T-helper 2 cell (primary cell): ENCODE measurements at places on chromosomes 2 and 18.

DNA sequence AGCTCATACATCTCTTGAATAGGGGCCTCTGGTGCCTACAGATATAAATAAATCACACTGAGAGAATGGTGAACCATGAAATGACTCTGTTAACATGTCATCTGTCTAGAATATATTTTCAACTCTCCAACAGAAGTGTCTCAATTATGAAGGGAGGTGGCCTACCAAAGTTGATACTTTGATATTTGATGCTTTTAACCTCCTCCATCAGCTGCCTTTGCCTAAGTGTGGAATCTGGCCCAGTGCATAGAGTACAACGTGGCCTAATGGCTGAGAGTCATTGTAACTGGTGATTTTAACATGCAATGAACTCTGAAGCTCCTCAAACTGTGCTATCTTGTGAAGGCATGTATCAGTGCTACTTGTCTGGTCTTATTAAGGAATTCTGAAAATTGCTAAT is 93.4 kb downstream of the MYO3B start:
- no peak for DNase-seq

GRCh38 chr2:215352602-215353001 is 40.7 kb downstream of the ATIC start:
- DNase-seq, result no peak

DNA sequence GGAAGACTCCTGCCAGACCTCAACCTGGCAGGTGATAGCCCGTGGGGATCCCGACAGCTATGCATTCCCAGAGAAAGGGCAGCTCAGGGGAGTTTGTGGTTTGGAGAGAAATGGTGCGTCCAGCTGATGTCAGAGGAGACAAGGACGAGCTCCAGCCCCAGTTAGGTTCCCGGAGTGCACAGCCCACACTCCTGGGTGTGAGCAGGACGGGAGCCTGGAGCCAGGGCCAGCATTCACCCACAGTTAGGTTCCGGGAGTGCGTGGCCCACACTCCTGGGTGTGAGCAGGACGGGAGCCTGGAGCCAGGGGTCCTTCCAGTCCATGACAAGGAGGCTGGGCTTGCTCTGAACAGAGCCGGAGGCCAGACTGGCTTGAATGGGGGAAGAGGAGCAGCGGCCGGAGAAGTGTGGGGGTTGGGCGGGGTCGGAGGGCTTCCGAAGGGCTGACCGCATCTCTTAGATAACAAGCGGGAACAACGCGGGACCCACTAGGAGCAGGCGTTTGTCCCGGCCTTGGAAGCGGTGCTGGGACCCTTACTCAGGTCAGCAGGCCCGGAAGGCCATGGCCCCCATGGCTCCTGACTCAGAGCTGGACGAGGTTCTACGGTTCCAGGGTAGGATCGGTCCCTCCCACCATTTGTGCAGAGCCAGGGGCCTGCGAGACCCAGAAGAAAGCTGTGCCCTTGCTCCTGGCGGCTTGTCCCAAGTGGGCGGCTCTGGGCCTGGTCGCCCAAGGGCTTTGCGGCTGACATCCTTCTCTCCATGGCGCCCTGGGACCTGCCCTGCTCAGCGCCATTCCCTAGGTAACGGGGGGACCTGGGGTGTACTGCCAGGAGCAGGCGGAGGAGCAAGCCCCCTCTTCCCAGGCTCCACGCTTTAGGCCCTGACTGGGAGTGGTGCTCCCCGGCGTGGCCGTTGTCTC is 185.6 kb downstream of the RTP5 start:
- no peak for DNase-seq

DNA sequence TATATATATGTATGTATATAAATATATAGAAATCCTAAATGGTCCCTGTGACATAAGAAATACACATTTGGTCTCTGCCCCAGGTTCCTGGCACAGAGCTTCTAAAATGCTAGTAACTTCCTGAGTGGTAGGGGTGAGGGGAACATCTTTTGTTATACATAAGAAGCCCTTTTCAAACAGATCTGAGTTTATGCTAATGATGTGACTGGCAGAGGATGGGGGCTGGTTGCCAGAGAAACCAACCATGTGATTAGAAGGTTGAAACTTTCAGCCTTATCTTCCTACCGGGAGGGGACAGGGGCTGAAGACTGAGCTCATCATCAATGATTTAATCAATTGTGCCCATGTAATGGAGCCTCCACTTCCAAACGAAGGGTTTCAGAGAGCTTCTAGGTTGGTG is 16.3 kb downstream of the MFSD2B start:
- DNase-seq, result no peak

DNA sequence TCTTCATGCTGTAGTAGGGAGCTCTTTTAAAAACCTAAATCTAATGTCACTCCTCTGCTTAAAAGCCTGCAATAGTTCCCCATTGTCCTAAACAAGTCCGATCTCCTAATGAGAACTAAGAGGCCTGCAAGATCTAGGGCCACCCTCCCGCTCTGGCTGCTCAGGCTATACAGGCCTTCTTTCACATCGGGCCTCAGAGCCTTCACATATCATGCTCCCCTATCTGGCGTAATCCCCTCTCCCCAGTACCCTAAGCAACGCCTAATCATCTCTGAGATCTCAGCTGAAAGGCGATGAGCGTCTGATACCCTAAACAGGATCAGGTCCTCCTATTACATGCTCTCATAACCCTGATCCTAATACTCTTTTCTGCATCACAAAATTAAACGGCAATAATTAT is 1.9 kb downstream of the MAP4K3 start:
- DNase-seq, result no peak

DNA sequence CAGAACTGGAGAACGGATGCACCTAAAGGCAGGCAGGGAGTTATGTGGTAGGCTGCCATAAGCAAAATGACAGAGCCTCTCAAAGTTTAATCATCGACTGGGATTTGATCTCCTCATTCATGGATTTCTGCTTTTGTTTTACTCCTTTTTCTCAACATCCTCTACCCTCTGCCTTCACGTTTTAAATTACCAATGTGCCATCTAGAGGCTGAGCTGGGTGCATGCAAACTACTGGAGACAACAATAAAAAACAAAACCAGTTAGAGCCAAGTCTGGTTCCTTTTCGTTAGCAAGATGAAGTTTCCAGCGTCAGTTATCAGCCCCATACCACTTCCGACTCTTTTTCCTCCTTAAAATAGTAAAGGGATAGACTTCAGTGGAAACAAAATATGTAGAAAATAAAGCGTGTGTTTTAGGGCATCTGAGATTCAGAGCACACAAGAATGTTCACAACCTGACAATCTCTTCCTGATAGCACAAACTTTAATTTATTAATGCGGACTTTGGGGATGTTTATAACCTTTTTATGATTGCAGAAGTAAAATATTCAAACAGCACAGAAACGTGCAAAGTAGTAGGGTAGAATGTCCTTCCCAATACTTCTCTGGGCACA is 117.0 kb downstream of the LAMA1 start:
- no peak for DNase-seq

DNA sequence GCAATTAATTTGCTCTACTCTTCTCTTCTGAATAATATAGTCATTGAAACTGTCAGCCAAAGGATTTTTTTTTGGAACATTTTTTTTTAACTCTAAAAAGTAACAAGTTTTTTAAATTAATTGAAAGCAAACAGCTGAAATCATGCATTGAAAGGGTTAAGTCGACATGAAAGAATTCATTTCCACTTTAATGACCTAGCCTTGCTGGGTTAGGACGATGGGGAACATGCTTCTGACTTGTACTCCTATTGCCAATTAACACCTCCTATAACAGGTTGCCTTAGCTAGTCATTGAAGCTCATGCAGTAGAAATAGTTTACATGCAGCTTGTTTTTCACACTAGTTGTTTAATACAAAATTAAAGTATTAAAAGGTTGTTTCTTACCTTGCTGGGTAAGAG is 47.8 kb downstream of the PSMD14 start:
- no peak for DNase-seq

DNA sequence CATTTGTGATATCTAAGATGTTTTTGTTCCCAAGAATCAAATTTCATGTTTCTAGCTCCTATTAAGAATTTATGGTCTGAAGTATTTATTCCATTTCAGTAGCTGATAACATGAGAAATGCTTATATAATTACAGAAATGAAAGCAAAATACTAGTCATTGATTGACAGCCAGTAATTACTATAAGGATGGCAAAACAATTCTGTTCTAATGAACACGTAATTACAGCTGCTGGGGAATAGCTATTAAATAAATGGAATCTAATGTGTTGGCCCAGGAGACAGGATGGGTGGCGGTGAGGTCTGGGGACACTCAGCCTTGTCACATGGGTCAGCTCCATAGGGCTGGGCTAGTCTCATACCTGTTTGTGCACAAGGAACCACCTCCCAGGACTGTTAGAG is 263.5 kb downstream of the FHOD3 start:
- no peak for DNase-seq

DNA sequence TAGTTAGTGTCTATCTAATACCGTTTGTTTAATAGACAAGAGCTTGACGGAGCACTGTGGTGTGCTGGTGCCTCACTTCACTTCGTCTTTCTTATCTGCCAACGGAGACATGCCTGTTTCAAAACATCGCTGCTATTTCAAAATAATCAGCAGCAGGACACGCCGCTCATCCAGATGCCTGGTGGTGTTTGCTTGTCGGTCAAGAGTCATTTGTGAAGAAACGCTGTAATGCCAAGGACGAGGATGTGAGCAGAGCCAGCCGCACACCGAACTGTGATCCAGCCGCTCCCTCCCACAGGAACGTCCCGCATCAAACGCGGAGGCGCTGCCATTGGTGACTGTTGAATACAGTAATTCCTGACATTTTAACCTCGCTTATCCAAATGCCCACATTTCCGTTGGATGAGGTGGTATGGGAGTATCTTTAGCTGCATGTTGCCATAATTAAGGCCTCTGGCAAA is 432.4 kb downstream of the FBXO15 start:
- no peak for DNase-seq
